Renal cortex interstitium (tissue), 15 donors: ENCODE measurements at places on chromosomes 7 and 10.

- no peak for DNase-seq
These were observed 48.6 kb downstream of the EXOC4 start for GRCh38 chr7:133301444-133301843.

- no peak for DNase-seq
These were observed 11.0 kb downstream of the RASGEF1A start for GRCh38 chr10:43255634-43256431.

GRCh38 chr7:33035776-33036175, 26.8 kb downstream of the NT5C3A start:
- no peak for DNase-seq

DNA sequence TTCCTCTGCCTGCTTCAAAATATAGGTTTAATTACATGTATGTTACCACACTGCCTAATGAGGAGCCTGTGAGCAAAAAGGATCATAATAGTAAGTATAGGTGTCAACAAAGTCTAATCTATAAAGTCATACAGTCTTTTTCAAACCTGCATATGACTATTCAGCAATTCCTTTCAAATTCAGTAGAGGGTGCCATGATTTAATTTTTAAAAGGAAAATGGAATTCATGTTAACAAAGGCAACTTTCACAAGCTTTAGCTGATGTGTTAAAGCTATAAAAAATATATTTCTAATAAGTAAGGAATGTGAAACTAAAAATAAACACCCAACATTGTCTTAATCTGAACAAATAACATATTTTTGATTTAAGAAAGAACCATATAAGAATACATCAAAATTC, 52.1 kb downstream of the MPP7 start:
- no peak for DNase-seq

- DNase-seq = no peak
These were observed 13.8 kb upstream of the STOX1 start for GRCh38 chr10:68813559-68813958.

GRCh38 chr7:134941185-134941900, 45.0 kb upstream of the AGBL3 start:
- DNase-seq = no peak

DNA sequence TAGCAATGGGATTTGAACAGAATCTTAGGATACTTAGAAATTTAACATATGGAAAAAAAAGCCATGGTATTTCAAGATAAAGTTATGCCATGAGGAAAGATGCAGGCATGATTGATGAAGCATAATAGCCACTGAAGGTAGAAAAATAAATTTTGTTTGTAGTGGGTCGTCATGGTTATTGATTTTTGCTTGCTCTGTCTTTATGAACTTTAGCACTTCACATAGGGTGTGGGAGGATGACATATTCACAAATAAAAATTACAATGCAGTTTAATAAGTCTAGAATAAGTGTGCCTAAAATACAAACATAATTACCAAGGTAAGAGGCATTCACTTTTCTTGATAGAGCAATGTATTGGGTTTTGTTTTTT, 129.1 kb upstream of the SEMA3E start:
- DNase-seq = no peak

- DNase-seq = no peak
These were observed 54.8 kb upstream of the CALD1 start for GRCh38 chr7:134724606-134725005.

DNA sequence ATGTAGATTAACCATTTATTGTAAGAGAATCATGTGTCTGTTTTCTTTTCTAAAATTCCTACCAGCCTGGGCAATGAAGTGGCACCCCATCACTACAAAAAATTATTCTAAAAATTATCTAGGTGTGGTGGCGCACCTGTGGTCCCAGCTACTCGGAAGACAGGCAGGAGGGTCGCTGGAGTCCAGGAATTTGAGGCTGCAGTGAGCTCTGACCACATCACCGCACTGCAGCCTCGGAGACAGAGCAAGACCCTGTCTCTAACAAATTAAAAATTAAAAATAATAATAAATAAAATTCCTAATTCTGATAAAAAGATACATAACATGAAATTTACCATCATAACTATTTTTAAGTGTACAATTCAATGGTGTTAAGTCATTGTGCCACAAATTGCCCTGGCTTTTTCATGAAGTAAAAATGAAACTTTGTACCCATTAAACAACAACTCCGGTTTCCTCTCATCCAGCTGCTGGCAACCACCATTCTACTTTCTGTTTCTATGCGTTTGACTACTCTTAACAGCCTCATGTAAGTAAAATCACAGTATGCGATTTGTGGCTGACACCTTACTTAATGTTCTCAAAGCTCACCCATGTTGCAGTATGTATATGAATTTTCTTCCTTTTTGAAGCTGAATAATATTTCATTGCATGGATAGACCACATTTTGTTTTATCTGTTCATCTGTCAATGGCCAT, 20.6 kb upstream of the USP6NL start:
- DNase-seq = no peak

DNA sequence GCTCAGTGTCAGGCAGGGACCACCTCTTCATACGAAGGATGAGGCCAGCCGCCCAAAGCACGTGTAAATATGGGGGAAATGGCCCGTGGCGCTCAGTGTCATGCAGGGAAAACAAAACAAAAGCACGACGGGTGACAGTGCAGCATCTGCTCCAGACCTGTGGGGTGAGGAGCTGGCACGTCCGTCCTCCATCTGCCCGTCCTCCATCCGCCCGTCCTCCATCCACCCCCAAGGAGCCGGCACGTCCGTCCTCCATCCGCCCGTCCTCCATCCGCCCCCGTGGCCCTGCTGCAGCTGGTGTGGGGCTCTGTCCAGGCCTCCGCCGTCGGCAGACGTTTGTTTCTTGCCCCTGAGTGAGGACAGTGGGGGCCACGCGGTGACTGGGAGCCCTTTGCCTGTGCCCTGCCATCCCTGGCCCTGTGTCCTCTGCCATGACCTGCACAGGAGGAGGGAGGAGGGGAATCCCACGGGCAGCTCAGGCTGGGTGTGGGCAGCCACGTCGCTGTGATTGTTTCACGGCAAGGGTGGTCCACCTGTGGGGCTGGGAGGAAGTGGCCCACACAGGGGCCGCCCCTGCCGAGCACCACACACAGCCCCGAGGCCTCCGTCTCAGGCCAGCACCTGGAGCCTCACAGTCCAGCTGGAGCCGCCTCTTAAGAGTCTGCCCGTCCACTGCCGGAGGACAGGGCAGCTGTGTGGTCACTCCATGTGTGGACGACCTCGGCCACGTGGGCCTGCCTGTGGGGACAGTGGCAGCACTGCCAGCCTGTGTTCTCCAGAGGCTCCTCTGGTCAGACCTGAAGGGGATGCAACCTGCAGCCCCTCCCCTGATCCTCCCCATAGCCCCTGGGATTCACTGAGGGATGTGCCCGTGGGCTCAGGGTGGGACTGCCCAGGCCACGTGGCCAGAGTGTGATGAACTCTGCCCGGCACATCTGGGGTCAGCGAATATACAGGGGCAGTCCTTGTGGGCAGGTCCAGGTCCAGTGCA, 38.2 kb upstream of the DPYSL4 start:
- DNase-seq = no peak

DNA sequence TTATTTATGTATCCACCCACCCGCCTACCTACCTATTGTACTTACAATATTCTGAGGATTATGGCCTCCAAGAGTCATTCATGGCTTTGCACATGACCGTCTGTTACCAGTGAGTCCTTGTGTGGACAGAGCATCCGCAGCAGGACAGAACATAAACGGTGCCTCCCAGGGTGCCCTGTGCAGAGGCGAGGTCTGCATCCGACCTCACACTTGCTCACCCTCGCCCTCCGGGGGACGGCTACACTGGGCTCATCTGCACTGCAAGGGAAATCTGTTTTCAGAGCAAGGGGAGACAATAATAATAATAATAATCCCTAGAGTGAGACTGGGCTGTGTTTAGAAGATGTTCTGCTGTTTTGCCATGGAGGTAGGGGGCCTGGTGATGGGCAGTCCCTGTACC, 29.8 kb downstream of the PFKP start:
- no peak for DNase-seq

DNA sequence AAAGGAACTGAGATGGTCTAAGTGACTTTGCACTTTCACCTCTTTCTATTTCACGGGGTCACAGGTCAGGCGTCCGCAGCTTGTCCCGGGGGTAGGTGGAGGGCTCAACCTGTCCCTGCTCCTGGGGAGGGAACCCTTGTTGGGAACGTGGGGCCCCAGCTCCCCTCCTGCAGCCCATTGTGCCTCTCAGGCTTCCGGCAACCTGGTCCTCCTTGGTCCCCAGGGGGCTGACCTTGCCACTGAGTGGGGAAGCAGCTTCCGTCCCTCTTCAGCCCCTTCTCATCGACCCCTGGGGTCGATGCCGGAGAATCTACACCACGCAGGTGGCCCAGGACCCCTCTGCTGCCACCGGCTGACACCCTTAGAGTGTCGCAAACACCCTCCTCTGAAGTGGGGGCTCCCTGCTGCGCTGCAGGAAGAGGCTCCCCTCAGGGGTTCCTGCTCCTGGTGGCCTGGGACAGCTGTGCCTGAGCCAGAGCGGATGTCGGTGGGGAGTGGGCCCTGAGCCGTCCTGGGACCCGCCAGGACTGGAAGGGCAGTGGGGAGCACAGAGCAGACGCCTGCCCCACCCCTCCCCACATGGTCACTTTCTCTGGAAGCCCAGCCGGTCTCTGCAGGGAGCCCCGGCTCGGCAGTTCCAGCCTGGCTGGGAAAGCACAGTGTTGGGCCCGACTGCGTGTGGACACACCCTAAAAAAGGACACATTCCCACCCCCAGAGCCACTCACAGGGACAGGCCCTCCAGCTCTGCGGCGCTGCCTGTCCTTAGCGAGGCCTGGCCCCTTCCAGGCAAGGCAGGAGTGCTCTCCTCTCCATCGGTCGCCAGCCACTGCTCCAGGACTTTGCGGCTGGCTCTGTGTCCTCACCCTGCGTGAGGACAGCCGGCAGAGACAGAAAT, 357.5 kb upstream of the SHH start:
- DNase-seq = no peak

- DNase-seq = no peak
These were observed 48.2 kb upstream of the LAMB4 start for GRCh38 chr7:108178398-108178797.

GRCh38 chr7:73308074-73308664, 457 bp downstream of the NSUN5 start:
- no peak for DNase-seq

DNA sequence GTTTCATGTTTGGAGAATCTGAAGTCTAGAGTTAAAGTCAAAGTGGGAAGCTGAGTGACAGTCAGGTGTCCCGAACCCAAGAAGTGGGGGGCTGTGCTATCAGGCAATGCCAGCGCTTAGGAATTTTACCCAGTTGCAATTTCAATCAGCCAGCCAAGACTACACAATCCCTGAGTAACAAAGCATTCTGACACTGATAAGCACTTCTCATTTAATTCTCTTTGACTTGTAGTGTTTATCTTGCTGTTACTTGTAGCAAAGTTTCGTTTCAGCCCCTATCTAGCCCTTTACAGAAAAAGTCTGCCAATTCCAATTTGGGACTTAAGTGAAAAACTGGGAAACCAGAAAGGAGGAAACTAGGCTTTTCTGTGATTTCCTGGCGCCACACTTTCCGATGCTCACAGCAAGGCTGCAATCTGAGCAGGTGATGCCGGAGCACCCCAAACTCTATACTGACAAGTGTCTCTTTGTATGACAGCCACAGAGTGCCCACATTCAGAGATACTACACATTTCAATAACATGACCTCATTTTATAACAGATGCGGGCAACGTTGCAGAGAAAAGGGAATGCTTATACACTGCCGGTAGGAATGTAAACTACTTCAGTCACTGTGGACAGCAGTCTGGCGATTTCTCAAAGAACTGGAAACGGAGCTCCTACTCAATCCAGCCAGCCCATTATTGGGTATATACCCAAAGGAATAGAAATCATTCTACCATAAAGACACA, 61.0 kb downstream of the ITIH5 start:
- DNase-seq = no peak

GRCh38 chr10:105585753-105586152, 944.7 kb downstream of the SORCS3 start:
- DNase-seq = no peak

GRCh38 chr10:74738985-74739567, 87.3 kb upstream of the KAT6B start:
- DNase-seq = no peak

DNA sequence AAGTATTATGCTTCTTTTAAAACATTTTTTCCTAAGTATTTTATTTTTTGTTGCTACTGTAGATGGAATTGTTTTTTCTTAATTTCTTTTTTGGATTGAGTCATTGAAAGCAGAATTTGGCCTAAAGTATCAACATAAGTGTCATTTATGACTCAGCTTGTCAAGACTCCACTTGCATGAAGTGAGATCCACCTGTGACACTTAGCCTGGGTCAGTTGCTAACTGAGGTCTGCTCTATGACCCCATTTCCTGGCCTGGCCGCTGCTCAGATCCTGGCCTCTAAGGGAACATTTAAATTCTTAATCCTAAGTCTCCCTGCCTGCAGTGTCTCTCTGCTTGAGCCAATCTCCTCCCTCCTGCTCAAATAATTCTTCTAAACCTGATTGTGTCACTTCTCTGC, 35.5 kb downstream of the TMEM270 start:
- no peak for DNase-seq

- DNase-seq = no peak
These were observed 205.4 kb upstream of the SH2B2 start for GRCh38 chr7:102081244-102081627.

GRCh38 chr7:88301924-88302323, 4.8 kb downstream of the STEAP4 start:
- no peak for DNase-seq

DNA sequence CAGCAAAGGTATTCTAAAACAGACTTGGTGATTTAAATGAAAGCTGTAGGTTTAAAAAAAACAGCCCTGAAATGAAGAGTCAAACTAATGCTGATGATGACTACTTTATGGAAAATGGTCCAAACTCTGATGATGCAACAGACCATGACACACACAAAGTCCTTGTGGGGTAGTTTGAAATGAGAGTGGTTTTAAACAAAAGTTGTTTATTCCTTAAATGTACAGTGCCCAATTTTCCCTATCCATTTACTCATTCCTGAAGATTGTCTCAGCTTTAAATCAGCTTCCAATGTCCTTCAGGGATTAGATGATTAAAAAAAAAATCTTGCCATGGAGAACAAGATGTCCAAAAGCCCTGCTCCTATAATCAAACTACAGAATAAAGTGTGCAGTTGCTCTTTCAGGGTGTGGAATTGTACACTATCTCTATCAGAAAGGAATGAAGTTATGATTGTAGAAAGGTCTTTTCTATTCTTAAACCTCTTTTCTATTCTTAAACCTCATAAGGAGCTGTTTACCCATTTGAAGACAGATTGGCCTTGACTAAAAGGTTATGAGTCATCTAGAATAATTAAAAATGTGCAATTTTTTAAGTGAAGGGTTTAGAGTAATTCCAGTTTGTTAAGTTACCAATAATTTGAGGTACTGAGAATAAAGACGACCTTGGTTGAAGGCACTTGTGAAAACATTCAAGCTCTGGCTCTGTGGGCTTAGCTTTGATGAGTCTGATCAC, 70.2 kb upstream of the ITGA8 start:
- no peak for DNase-seq
